AG08395 (cell line): ENCODE measurements at places on chromosomes 5 and 9.

DNA sequence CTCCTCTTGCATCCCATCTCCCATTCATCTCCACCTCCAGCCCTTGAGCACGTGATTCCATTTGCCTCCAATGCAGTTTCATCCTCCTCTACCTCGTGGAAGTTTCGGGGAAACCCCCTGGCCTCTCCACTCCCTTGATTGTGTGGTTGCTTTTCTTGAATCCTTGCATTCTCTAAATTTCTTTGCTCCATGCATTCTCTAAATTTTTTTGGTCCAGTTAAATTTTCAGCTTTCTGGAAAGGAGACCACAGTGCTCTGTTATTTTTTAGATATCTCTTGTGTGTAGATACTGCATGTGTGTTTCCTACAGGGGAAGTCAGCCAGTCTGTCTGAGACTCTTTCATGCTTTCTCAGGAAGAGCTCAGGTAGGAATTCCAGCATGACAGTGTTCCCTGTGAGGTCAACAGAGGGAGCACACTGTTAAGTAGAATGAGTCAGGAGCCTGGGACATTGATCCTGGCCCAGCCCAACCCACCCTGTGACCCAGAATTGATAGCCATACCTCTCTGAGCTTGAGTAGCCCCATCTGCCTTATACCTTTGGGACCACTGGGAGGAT is 52.8 kb downstream of the AMBP start:
- no peak for DNase-seq

DNA sequence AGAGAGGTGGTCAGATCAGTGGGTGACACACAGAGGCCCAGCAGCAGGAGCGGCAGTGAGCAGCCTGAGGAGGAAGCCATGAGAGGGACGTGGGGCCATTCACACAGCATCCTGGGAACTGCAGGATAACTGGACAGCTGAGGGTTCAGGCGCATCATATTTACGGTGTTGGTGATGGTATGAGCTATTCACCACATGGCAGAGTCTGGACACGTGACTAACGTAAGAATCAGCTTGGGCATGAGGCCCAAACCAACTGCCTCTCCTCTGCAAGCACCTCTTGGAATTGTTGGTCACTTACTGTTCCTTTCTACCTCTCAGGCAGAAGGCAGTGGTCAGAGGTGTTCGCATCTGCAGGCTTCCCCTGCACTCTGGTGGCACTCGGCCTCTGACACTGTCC is 141.1 kb downstream of the ENTREP1 start:
- DNase-seq = peak; percentile 36

DNA sequence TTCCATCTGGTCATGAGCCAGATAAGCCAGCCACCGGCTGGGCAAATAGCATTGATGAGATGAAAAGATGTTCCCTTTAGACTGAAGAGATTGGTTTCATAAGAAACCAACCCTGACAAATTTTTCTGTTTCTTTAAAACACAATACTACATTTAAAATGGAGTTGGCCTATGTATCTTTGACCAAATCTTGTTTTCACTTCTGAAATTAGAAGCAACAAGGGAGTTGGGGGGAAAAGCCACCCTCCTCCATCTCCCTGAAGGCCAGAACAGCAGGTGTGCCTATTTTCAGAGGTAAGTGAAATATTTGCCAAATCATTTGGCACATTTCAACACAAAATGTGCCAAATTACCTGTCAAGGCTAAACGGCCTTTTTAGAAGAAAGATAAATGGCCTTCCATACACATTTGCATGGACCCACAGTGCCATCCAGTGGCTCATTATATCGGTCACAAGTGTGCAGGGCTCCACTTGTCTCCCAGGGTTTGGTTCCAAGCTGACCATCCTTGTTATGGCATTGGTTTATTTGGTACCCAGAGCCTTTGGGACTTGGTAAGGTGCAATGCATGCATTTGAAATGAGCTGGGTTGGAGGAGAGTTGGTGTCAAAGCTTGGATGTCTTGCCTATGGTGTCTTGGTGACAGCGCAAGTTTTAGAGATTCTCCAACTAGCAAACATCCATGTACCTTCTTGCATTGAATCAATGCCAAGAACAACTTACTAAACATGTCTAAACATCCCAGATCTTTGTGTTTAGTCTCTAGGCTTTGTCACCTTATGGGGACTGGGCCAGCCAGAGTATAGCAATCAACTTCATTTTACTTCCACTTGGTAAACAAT is 372.0 kb upstream of the KIF2A start:
- DNase-seq = peak; percentile 8

DNA sequence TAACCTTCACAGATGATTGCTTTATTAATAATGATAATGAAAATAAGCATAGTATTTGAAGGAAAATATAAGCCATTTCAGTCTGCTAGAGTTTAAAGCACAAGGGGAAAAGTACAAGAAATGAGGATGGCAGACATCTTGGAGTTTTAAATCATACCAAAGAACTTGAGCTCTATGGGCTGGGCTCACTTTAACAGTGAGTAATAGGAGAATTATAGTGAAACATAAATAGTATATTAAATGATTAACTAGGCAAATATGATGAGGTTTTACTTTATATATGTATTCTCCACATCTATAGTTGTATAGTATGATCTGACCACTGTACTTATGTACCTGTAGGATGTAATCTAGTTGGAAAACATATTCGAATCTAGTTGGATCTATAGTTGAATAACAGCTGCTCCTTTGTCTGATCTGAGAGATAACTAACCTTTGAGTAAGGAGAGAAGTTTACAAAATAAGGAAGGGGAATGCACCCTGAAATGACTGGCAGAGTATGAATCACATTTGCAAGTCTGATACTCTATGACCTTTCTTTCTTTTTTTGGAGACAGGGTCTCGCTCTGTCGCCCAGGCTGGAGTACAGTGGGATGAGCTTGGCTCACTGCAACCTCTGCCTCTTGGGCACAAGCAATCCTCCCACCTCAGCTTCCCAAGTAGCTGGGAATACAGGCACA is 17.6 kb downstream of the MEGF9 start:
- DNase-seq = no peak

GRCh38 chr5:157280927-157281326 is 15.0 kb downstream of the CYFIP2 start:
- DNase-seq = peak; percentile 77

DNA sequence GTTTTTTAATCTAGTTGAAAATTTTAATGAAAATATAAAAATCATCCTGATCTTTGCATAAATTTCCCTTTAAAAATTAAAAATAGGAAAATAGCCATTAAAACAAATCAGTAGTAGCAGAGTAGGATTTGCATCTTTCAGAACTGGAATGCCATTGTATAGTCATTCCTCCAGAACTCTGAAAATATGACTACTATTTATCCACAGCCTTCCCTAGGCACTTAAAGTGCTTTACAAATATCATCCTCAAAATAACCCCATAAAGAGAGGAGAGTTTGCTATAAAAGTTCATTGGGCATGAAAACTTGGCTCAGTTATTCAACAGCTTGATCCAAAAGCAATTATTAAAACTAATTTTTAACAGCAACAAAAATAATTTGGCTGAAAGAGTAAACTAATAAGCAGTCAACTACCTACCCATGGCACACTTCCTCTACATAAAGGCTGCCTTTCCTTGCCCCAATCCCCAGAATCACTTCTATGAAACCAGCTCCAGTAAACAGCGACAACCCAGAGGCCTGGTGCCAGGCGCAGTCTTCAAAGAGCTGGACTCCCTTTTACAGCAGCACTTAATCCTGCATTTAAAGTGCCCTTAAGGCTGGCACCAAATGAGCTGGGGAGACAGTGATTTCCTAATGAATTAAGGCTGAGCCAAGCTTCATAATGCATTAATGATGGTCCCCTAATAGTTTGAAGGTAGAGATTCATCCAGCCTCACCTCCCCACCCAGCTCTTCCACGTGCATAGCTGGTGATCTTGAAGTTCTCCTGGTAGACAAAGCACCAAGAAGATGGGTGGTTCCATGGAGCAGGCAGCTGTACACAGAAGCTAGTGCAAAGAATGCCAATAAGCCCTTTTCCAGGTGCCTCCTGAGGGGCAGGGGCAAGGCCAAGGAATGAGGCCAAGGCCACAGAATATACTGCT is 36.1 kb downstream of the LHFPL2 start:
- no peak for DNase-seq
